ENCODE measurements at places on chromosomes 7 and 10. TPM values are rescaled to one million over a fixed set of nuclear protein-coding genes. Genes with fewer than 3 reads are reported as not detected.

- H3K4me3 ChIP-seq = no peak overlapping the region
- H3K36me3 ChIP-seq = no peaks in the 10 kb centered on the region
- no peak overlapping the region for H3K27ac ChIP-seq
- peak; percentile 75 for DNase-seq
- H3K27me3 ChIP-seq = no peaks in the 10 kb centered on the region
- H3K4me1 ChIP-seq = no peaks in the 10 kb centered on the region
Observed at GRCh38 chr10:65358565-65358964, 1567.3 kb upstream of the LRRTM3 start.

- DNase-seq = no peak
- H3K4me3 ChIP-seq = no peak overlapping the region
- no peaks in the 10 kb centered on the region for H3K27me3 ChIP-seq
- H3K36me3 ChIP-seq = no peaks in the 10 kb centered on the region
- no peaks in the 10 kb centered on the region for H3K4me1 ChIP-seq
- H3K27ac ChIP-seq = no peak overlapping the region
Observed at GRCh38 chr7:141610671-141611070, 59.5 kb downstream of the AGK start.

DNA sequence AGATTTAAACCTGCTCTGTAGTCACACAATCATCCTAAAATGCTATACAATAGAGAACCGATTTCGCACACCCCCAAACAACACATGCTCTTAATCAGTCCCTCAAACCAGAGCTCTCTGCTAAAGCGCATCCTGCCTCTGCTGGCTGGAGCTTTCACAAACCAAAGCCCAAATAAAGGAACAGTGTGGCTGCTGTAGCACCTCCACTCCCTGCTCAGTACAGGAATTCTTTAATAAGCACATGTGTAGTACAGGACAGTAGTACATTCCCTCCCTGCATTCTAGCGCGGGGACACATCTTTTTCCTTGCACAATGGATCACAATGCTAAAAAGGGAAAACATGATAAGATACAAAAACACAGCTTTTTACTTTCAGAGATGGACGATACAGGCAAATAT, 684.6 kb downstream of the MAGI2 start:
- DNase-seq = peak; percentile 73
- no peaks in the 10 kb centered on the region for H3K36me3 ChIP-seq
- no peaks in the 10 kb centered on the region for H3K4me1 ChIP-seq
- peak overlapping the region; percentile 60 for H3K4me3 ChIP-seq

- H3K36me3 ChIP-seq = peaks cover 11% of the 10 kb centered on the region
- H3K4me3 ChIP-seq = no peak overlapping the region
- DNase-seq = no peak
- H3K27me3 ChIP-seq = no peaks in the 10 kb centered on the region
- no peak overlapping the region for H3K27ac ChIP-seq
Observed at GRCh38 chr10:184174-184573, 48.9 kb downstream of the ZMYND11 start.

GRCh38 chr7:13872709-13873108, 116.8 kb downstream of the ETV1 start:
- H3K4me1 ChIP-seq = no peaks in the 10 kb centered on the region
- H3K27me3 ChIP-seq = no peaks in the 10 kb centered on the region
- H3K27ac ChIP-seq = no peak overlapping the region
- H3K4me3 ChIP-seq = no peak overlapping the region
- no peaks in the 10 kb centered on the region for H3K36me3 ChIP-seq

UCMA gene
- total RNA-seq = not detected

COBL gene
- 3.8 TPM for total RNA-seq
